Activated CD4-positive, alpha-beta T cell treated with anti-CD3 and anti-CD28 coated beads, Interleukin-2, amount 10 ng/mL, durations not matched to agents 7 days and 5 days (primary cell): ENCODE measurements at places on chromosomes 5 and 9. TPM values are rescaled to one million over a fixed set of nuclear protein-coding genes. Genes with fewer than 3 reads are reported as not detected.

The TMC1 gene
- total RNA-seq: not detected

The ZNF300 gene
- total RNA-seq: 1.9 TPM

The CAAP1 gene
- 16.3 TPM for total RNA-seq

The BRIX1 gene
- total RNA-seq: 50.5 TPM

The HEMGN gene
- 2.2 TPM for total RNA-seq

The DIPK1B gene
- total RNA-seq: not detected

The TOMM5 gene
- total RNA-seq: 81.0 TPM

The APBB3 gene
- total RNA-seq: 32.8 TPM

The SLC45A2 gene
- 0.19 TPM for total RNA-seq

The PLAA gene
- total RNA-seq: 29.0 TPM

The NADK2 gene
- 10.3 TPM for total RNA-seq

The FAM221B gene
- not detected for total RNA-seq

The LYRM7 gene
- total RNA-seq: 12.0 TPM

The TNFSF15 gene
- 2.0 TPM for total RNA-seq

The AK8 gene
- not detected for total RNA-seq

The LHX3 gene
- not detected for total RNA-seq

The AGXT2 gene
- not detected for total RNA-seq

- no peak for DNase-seq
Measured at GRCh38 chr9:20962536-20963225, 68.8 kb downstream of the HACD4 start.

- DNase-seq: no peak
Measured at GRCh38 chr5:154568589-154568988, 90.6 kb upstream of the HAND1 start.

GRCh38 chr9:120875954-120876841 lies 790 bp downstream of the PHF19 start:
- peak; percentile 93 for DNase-seq

DNA sequence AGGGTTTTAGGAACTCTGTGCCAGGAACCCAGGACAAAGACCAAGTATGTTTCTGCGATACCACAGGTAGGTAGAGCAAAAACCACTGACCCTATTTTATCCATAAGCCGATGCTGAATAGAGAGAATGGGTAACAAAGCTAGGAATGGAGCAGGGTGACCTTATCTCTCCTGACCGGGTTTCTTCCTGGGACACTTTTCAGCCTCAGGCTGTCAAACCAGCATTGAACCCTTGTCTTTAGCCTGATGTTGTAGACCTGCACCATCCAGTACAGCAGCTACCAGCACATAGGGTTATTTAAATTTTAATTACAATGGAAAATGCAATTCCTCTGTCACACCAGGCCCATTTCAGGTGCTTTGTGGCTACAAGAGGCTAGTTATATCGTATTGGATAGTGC lies 43.1 kb upstream of the DMRT3 start:
- no peak for DNase-seq

DNA sequence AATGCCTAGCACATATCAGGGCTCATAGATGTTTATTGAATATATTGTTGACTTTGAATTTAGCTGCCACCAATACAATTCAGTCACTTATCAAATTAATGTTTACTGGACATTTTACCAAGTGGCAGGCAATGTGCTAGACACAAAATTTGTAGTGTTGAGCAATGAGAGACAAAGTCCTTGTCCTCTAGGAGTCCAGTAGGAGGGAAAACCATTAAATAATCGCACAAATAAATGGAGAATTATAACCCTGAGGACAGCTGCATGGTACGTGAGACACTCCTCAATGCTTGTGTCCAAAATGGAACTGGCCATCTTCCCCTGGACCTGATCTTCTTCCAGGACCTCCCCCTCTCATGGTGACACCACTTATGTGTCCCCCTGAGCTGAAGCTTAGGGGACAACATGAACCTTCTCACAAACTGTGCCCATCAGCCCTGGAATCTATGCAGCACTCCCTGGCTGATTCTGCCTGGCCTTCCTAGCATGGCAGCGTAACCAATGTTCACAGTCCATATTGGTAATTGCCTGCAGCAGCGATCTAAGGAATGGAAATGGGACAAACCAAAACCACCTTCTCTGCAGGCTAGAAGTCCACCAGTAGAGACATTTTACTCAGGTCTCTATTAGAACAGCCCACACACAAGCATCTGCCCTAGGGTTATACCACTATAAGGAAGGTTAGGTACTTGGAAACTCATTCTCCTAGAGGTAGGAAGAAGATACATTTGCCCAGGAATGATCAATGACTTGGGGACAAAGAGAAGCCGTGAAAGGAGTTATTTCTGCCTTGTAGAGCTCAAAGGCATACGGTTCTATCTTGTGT lies 75.5 kb downstream of the FGF1 start:
- DNase-seq: no peak

DNA sequence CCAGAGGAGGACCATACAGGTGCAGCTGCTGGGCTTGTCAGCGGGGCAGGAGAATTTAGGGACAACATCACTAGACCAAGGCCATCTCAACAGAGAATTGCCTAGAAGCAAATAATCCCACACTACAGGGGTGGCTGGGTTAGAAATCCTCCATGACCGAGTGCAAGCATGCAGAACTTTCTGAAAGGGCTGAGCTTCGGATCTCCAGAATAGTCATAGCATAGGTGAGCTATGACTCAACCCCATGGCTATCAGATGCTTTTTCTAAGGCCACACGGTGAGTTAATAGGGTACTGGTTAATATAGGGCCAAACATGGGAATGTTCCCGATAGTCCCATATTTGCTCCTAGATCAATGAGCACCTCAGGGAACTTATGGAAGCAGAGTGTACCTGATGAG lies 4.2 kb downstream of the KCNIP1 start:
- DNase-seq: no peak

DNA sequence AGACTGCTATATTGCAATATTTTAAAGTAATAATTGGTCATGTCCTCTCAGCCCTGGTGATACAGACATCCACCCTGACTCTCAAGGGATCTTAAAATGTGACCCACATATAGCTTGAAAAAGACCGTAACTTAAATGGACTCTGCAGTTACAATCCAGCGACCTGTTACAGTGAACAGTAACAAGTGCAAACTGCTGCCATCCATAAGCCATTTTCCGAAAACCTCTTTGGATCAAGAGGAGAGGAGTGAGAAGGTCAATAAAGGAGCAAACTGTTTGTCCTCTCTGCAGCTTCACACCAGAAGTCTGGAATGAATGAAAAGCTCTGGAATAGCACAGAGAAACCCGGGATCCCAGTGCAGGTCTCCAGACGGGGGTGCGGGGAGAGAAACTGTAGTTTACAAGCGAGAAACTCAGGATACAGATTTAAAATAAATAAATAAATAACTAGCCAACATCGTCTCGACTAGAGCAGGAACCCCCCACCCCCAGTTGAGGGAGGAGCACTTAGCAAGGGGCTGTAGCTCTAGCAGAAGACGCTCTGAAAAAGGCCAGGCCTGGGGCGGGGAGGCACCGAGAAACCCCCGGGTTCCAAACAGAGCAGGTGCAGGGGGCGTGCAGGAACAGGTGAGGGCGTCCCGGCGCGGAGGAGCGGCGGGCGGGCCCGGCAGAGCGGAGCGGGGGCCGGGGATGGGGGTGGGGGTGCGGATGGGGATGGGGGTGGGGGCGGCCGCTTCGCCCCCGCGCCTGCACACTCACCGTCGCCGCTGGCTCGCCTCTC lies 572 bp downstream of the ZDHHC21 start:
- peak; percentile 34 for DNase-seq

GRCh38 chr9:101209670-101210069 lies 175.1 kb downstream of the BAAT start:
- no peak for DNase-seq

- DNase-seq: no peak
Measured at GRCh38 chr5:125113328-125113727, 366.9 kb upstream of the ZNF608 start.

GRCh38 chr5:133113331-133114061 lies 61.7 kb downstream of the HSPA4 start:
- DNase-seq: no peak

DNA sequence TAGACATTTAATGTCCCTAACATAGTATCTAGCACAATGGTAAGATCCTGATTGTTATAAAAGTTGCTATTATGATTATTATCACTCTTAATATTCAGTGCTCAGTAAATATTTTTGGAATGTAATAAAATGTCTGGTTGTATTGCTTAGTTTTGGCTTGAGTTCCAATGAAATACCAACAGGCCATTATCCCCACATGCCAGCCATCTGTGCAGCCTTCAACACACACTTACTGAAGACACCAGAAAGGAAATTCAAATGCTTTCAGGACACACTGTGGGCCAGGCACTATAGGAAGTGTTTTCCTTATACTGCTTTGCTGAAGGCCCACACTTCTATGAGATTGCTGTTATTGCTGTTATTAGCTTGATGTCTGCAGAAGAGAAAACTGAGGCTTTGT lies 157.5 kb downstream of the TRIM32 start:
- no peak for DNase-seq

GRCh38 chr9:15155826-15156225 lies 151.2 kb downstream of the TTC39B start:
- no peak for DNase-seq

DNA sequence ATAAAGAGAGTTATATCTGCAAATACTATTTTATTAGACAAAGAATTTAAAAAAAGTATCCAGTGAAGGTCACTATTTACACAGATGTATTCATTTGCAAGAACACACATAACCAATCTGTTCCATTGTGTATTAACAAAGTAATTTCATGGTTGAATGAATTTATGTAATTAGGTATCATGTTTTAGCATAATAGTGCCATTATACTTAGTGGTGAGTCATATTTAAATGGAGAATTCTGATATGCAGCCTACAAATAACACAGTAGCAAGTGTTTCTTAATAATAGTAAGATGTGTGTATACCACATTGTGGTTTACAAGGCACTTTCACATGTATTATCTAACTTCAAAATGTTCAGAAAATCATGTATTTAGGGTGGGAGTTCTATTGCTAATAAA lies 1028.5 kb upstream of the ACO1 start:
- no peak for DNase-seq

- no peak for DNase-seq
Measured at GRCh38 chr5:149358868-149359495, 1.1 kb downstream of the PCYOX1L start.

GRCh38 chr9:5835808-5836207 lies 2.9 kb upstream of the ERMP1 start:
- DNase-seq: no peak

GRCh38 chr9:133476036-133476931 lies 2.6 kb downstream of the SLC2A6 start:
- no peak for DNase-seq

DNA sequence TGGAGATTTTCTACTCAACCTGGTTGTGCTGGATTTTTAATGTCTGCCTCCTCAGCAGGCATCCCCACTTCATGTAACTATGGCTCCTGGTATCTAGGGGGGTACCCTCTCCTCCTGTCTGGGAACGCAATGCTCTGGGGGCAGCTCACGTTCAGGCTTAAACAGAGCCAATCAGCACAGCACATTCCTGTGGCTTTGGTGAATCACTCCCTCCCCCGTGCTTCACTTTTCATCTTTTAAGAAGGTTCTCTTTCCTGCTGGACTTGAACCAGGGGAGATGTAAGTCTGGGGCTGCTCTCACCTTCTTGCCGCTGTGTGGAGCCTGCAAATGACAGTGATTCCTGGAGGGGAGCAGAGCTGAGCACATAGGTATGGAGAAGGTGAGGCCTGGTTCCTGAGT lies 101.2 kb downstream of the MSX2 start:
- DNase-seq: no peak

DNA sequence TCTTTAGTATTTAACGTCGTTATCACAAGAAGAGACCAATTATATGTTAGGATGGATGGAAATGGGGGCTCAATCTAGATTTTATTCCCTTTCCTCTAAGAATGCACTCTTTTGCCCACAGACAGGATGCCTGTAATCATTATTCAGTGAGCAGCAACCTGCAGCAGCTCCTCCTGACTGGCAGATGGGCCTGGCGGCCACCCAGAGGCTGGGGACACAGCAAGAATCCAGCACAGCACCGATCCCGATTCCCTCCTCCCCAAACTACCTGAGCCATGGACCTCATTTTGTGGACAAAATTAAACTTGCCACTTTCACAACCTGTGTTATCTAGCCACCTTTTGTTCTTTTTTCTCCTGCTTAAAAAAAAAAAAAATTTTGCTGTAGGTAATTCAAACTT lies 101.0 kb downstream of the USP20 start:
- no peak for DNase-seq

DNA sequence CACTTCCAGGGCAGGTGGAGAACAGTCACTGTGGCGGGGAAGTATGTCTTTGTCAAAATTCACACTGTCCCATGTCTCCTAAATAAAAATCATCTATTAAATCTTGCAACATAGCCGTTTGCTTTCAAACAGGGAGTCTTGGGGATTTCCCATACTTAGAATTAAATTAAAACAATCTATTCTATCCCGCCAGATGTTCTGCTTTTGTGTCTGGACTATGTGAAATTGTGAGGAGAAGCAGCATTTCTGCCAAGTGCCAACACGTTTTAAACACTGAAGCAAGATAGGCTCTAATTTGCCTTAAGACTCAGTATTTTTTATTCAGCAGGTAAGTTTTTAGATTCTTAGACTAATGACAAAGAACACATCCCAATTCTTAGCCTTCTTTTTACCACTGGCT lies 73.7 kb downstream of the SPATA31C2 start:
- no peak for DNase-seq

- no peak for DNase-seq
Measured at GRCh38 chr5:168468836-168469235, 17.4 kb upstream of the RARS1 start.
